ENCODE measurements at places on chromosomes 1 and 21.

- DNase-seq, result no peak
These were observed 174.5 kb upstream of the POU3F1 start for GRCh38 chr1:38221006-38221649.

DNA sequence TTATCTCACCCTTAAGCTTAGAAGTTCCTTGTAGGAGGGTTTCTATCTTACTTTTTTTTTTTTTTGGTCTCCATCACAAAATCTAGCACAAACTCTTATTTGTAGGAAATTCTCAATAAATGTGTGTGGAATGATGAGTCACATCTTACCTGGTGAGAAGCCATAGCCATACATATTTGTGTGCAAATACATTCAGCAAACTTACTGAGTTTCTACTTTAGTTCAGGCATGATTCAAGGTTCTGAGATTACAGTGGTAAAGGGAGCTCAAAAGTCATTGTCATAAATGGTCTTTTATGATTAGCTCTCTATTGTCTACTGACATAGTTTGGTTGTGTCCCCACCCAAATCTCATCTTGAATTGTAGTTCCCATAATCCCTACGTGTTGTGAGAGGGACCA is 193.1 kb upstream of the UBE2U start:
- no peak for DNase-seq

DNA sequence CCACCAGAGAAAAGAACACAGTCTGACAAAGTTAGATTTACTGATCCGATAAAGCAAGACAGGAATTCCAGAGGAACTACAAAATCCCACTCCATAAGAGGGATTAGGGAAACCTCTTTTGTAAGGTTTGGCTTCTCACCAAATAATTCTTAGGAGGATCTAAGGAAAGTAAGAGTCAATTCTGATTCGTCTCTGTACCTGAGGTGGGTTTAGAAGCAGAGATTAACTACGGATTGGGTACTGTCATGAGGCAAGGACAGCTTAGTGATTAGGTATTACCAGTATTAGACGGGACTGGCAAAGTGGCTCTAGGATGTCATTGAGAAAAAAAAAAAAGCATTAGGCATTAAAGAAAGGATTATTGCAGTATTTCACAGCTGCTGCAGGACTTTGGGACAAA is 371.7 kb upstream of the BRINP3 start:
- DNase-seq, result no peak

DNA sequence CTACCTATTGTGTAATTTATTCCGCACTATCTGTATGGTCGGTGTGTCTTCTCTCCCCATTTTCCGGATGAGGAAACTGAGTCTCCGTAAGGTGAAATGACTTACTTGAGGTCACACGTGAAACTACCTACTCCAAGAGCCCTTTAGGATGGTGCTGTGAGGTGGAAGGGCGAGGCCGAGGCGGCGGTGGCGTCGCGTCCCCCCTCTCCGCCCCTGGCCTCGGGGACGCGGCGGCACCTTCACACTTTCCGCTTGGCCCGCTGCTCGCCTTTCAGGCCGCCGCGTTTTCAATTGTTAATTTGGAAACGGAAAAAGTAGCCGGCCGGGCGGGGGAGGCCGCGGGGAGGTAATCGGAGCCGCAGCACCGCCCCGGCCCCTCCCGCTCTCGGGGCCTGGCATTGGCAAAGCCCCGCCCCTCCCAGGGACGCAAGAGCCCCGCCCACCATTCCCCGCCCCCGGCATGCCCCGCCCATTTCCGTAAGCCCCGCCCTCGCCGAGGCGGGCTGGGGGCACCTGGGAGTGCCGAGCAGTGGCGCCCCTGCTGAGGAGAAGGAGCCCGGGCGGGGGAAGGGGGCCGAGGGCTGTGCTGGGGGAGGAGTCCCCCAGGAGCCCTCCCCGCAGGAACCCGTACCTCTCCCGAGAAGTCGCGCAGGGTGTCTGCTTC is 18.6 kb downstream of the KCNQ4 start:
- DNase-seq, result peak; percentile 82

DNA sequence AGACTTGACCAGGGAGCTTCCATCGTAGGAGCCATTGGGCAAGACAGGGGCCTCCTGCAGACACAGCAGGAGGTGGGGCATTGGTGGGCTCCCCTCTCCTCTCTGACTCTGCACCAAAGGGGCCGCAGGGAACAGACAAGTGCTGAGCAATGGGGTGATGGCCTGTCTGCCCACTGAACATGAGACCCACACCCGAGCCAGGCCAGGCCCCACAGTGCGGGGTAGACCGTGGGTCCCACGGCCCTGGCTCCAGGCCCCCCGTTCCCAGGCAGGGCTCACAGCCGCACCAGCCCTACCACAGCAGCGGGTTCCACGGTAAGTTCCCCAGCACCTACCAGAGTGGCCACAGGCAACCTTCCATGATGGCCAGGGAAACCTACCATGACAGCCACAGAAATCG is 45.9 kb downstream of the CHD5 start:
- DNase-seq, result no peak

GRCh38 chr1:81832573-81832972 is 31.8 kb downstream of the ADGRL2 start:
- DNase-seq, result no peak

- no peak for DNase-seq
These were observed 87.4 kb downstream of the PLXNA2 start for GRCh38 chr1:208156741-208157140.

Data from CD4-positive, alpha-beta T cell treated with Interleukin-15 for 4 hours (primary cell).